ENCODE measurements at places on chromosomes 2 and 18.

DNA sequence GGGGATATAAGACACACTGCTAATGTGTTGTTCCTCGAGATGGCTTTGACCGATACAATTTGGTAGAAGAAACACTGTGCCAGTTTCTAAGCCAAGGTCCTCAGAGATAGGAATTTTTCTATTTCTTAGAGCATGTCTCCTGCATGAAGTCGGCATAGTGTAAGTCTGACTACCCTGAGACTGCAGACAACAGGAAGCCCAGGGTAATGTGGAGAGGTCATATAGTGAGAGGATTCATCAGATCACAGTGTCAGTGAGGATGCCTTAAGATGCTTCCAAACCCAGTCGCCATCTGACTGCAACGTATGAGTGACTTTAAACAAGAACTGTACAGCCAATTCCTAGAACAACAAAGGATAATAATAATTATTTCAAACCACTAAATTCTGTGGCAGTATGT lies 818.3 kb upstream of the GYPC start:
- no peak for DNase-seq

GRCh38 chr18:78562531-78562961 lies 417.1 kb upstream of the SALL3 start:
- DNase-seq = no peak

DNA sequence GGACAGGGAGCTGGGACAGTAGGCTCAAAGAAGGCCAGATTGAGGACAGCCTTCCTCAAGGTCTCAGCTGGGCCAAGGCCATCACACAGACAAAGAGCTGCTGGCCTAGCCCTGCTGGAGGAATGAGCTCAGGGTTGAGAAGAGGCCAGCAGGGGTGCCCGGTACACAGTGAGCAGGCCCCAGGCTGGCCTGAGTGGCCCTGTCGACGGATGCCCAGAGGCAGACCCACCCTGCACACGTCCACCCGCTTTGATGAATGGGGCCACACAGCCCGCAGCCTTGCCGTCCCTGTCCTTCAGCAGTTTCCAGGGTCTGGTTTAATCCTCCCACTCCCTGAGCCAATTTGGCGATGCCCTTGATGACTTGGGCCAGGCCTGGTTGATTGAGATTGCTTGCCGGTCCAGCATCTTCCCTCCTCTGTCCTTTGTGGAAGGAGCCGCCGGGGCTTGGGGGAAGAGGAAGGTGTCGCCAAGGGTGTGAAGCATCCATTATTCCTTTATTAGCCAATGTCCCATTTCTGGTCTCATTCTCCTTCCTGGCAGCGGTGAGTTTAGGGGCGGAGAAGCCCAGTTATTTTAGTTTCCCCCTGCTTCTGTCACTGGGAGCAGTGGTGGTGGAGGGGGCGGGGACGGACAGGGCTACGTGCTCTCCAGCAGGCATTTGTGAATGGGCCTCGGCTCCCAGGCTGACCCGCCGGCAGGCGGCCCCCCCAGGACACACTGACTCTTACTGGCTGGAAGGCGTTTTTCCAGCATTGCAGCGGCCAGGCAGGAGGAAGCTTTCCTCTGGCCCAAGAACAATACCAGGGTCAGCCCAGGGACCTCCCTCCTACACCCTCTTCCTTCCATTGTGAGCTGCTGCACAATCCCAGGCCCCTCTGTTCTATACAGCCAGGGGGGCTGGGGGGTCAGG lies 141.8 kb downstream of the CTIF start:
- no peak for DNase-seq

DNA sequence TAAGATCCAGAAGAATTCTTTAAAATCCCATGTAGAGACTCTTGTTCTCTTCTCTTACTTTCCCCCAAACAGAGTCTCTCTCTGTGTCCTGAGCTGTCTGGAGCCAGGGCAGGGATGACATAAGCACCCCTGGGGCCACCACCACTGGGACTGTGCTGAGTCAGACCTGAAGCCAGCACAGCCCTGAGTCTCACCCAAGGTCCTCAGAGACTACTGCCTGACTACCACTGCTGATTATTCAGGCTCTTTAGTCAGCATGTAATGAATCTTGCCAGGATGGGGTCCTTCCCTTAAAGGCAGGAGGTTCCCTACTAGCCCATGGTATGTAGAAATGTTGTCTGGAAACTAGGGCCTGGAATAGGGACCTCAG lies 34.9 kb upstream of the DYNC1I2 start:
- peak; percentile 13 for DNase-seq

DNA sequence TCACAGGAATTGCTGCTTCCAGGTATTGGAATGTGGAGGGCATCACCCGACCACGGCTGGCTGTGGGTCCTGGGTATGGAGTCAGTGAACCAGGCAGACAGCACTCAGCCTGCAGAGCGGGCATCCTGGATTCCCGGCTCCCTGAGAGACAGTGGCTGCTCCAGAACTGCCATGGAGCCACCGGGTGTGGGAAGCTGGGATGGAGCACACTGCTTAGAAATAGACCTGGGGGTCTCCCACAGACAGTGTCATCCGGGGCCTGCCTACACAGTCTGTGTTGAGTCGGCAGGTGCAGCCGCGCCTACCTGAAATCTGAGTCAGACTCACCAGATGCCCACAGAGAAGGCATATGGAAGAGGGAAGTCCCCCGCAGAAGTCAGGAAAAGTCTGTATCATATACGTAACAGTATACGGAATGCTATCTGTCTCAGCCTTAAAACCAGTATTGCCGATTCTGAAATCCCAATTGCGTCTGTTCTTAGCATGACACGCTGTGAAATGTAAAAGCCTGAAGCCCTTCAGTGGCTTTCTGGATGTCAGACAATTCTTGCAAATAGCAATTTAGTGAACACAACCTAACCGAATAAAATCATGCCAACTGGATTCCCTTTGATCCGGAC lies 509.7 kb upstream of the MYT1L start:
- DNase-seq = no peak

DNA sequence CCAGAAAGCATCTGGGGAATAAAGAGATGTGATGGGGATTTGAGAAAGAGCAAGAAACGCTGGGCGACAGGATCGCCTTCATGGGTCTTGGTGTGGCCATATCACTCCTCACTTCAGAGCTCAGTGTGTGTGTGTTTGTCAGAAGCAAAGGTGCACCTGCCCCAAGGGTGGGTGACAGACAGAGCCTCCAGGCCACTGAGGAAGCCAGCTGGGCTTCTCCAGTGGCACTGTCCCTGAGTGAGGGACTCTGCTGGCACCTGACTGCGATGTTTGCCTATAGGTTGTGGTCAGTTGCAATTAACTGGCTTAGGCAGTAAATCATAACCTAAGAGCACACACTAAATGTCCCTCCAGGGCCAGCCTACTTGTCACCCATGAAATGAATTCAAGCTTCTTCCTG lies 23.5 kb upstream of the GNAL start:
- DNase-seq = no peak

GRCh38 chr2:225074366-225074765 lies 32.1 kb upstream of the DOCK10 start:
- DNase-seq = no peak

- no peak for DNase-seq
Observed at GRCh38 chr18:74290794-74291471, 830 bp downstream of the CYB5A start.

DNA sequence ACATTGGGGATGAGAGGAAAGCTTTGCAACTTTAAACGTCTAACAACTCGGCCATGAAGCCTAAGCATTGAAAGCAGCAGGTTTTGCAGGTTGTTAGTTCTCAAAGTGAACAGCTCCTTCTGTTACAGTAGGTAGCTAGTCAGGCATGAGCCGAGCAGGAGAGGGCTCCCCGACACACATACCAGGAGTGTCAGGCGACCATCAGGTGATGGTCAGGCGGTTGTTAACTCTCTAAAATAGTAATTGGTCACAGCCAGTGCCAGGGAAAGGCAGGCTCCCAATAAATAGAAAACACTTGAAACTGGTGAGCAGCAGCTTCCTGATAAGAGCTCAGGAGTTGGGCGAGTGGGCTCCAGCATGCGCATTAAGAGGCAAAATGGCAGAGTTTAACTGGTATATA lies 53.5 kb upstream of the DAPL1 start:
- no peak for DNase-seq

DNA sequence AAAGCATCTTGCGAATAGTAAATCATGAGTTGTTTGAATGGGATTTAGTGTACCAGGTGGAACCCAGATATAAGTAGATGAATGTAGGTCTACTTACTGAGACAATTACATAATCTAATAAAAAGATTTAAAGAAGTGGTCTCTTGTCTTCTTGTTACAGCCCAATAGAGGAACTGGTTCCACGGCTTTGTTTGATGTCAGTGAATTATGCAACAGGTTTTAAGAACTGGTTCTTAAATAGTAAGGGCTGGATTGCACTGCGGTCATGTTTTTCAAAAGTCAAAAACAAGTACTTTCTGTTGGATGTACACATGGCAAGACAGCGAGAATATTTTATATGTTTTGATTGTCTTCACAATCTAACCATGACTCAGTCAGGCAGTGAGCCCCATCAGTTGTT lies 15.4 kb upstream of the SLC9A2 start:
- DNase-seq = no peak

DNA sequence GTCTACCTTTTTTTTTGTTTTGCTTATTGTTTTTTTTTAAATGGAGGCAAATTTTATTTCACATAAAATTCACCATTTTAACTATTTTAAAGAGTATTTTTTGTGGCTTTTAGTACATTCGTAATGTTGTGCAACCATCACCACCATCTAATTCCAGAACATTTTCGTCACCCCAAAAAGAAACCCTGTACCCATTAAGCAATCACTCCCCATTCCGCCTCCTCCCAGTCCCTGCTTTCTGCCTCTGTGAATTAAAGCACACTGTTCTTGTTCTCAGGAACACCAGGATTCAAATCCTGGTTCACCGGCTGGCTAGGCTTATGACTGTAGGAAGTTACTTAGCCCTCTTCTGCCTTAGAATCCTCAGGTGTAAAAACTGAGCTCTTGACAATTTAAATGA lies 36.9 kb upstream of the EPAS1 start:
- peak; percentile 64 for DNase-seq

GRCh38 chr18:9400197-9400596 lies 65.6 kb downstream of the TWSG1 start:
- no peak for DNase-seq

DNA sequence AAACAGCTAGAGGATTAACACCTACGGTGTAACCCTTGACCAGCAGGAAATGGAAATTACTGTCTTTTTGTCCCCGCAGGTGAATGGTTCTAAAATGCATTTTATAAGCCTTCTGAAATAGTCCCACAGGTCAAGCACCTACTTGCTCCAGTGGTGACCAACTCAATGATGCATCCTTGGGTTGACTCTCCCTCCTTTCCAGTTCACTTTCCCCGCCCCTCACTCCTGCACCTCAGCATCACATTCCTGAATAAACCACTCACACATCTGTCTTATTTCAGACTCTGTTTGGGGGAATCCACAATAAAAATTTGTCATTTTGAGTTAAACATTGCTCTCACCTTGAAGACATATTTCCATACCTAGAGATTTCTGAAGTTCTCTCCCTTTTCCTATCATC lies 446.0 kb upstream of the TNP1 start:
- DNase-seq = no peak

GRCh38 chr2:45259547-45260160 lies 250.4 kb upstream of the SIX2 start:
- no peak for DNase-seq

DNA sequence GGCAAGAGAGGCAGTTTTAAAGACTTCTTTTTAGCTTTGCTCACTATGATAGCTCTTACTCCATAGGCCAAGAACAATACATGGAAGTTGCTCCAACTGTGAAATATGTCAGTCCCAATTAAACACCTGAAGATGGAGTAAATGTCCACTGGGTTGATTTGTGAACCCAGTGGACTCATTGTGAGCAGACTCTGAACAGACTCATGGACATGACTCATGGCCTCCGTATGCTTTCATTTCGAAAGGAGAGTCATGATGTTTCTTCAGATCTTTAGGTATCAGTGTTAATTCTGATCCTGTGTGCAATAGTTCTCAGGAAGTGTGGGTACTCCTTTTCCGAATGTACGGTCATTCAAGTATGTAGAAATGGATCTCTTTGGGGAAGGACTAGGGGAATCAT lies 5.4 kb upstream of the CWC22 start:
- peak; percentile 70 for DNase-seq

GRCh38 chr2:130795431-130795830 lies 40.1 kb downstream of the AMER3 start:
- no peak for DNase-seq

DNA sequence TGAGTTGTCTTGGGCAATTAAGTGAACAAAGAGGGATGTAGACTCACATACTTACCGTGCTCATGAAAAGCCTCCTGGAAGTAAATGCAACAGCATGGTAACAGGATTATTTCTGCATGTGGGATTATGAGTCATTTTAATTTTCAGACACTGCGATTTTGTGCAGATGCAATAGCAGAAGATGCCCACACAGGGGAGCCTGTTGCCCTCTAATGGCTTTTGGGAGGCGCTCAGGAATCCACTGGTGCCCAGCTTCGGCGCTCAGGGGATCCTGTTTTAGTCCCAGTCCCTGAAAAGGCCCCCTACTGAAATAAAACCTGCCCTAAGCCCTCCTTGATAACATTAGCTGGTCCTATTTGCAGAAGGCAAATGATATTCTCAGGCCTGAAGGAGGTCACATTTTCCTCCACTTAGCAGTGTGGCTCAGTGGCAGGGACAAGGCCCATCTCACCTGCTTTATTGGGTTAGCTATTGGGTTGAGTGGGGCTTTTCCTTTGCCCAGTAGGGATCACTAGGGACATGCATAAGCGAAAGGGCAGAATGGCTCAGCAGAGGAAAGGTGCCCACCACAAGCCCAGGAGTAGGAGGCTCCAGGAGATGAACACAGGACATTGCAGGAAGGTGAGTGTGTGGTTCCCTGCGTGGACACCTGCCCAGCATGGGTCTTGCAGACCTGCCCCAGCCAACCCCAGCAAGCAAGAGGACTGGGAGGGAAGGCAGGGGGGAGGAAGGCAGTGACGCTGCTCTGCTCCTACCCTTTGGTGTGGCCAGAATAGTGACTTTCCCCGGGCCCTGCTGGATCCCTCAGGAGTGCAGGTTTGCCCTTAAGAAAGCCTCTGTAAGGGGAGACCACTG lies 26.5 kb upstream of the KCNS3 start:
- DNase-seq = peak; percentile 72

DNA sequence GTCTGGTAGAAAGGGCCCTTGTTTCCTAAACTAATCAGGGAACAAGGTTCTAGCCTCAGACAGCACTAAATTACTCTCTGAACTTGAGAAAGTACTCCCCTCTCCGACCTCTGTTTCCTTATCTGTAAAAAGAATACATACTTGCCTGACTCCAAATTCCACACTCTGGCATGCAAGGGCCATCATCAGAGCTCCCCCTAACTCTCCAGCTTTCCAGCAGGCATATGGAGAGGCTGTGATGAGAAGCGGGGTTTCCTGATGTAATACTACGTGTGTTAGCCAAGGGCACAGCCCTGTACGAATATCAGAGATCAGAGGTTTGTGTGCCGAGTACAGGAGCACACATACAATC lies 1.8 kb upstream of the EVA1A start:
- no peak for DNase-seq

- no peak for DNase-seq
Observed at GRCh38 chr2:104938231-104938941, 84.5 kb downstream of the POU3F3 start.

- DNase-seq = no peak
Observed at GRCh38 chr2:201383136-201383535, 26.0 kb upstream of the FLACC1 start.

GRCh38 chr2:99571954-99572353 lies 82.1 kb upstream of the REV1 start:
- peak; percentile 36 for DNase-seq

- DNase-seq = no peak
Observed at GRCh38 chr2:16255120-16255519, 314.8 kb downstream of the MYCN start.

- DNase-seq = peak; percentile 31
Observed at GRCh38 chr18:70288171-70288850, 534 bp upstream of the SOCS6 start.

GRCh38 chr2:182321096-182321495 lies 105.7 kb downstream of the PDE1A start:
- DNase-seq = no peak

GRCh38 chr2:234203135-234203984 lies 152.9 kb downstream of the SPP2 start:
- peak; percentile 89 for DNase-seq
